Aortic smooth muscle cell (primary cell): ENCODE measurements at places on chromosomes 11 and 22. TPM values are rescaled to one million over a fixed set of nuclear protein-coding genes. Genes with fewer than 3 reads are reported as not detected.

Gene SNRPD3
- total RNA-seq: 145 and 178 TPM in 2 replicates

Gene ADAMTS8
- 0.37 and 0.53 TPM in 2 replicates for total RNA-seq

Gene CCDC73
- not detected in 2 replicates for total RNA-seq

Gene FJX1
- 27.0 and 71.6 TPM in 2 replicates for total RNA-seq
